Fibroblast of the aortic adventitia (primary cell): ENCODE measurements at places on chromosomes 2 and 18. TPM values are rescaled to one million over a fixed set of nuclear protein-coding genes. Genes with fewer than 3 reads are reported as not detected.

The ING5 gene
- 14.6 and 29.2 TPM in 2 replicates for total RNA-seq

The GPR35 gene
- total RNA-seq: 0.09 and 0.25 TPM in 2 replicates

The ESPNL gene
- 1.4 and 2.4 TPM in 2 replicates for total RNA-seq

The IL36B gene
- total RNA-seq: not detected in 2 replicates

The NEU4 gene
- total RNA-seq: not detected in 2 replicates

The HOXD13 gene
- total RNA-seq: not detected in 2 replicates

The RGPD3 gene
- total RNA-seq: 0.41 and 0.45 TPM in 2 replicates

The RIOK3 gene
- 58.1 and 89.3 TPM in 2 replicates for total RNA-seq

The CFC1 gene
- not detected in 2 replicates for total RNA-seq

The POTEJ gene
- total RNA-seq: not detected in 2 replicates

The NR4A2 gene
- 0.41 and 0.81 TPM in 2 replicates for total RNA-seq

The ST8SIA3 gene
- 0.08 TPM in 1 of 2 replicates, not detected in the other for total RNA-seq

The DSG1 gene
- not detected in 2 replicates for total RNA-seq

The OR6B2 gene
- not detected in 2 replicates for total RNA-seq
